SK-N-SH (cell line): ENCODE measurements at places on chromosomes 6 and 20.
A peak's percentile ranks its signal among the peaks of the same experiment; 100 is the strongest.

DNA sequence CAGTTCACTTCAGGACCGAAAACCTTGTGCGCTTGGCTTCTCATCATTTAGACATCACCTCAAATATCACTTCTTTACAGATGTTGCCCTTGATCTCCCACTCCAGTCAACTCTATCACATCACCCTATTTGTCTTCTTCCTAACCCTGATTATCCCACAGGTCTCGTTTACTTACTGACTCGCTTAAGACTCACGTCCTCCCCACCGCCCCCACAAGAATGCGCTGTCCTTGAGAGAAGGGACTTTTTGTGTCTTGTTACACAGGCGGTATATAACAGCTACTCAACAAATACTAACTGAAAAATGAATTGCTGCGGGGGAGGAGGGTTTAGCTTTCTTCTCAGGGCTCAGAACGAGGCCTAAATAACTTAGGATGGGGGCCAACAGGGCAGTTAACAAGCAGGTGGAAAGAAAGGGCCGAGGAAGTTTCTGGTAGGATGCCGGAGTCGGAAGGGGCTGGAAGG, 527 bp downstream of the TOMM34 start:
- DNase-seq, result peak; percentile 31

DNA sequence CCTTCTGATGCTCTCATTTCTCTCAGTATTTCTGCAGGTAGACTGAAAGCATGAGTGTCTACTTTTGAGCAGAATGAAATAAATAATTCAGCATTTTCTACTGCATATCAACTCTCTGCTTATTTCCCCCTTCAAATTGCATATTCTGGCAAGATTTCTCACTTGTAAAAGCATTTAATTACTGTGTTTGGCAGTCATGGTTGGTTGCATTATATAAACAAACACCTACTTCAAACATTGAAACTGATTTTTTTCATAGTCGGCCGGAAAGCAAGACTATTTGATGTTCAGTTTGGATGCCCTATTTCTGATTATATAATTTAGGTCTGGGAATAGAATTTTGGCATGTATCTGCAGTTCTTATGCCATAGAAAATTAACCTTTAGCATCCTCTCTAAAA, 73.1 kb downstream of the PLEKHG1 start:
- no peak for DNase-seq

- DNase-seq, result no peak
These were observed 10.6 kb upstream of the WFDC8 start for GRCh38 chr20:45589725-45590124.

- DNase-seq, result peak; percentile 72
These were observed 518 bp downstream of the PEX6 start for GRCh38 chr6:42978487-42978838.
